HTR-8/SVneo (cell line): ENCODE measurements at places on chromosomes 3 and 15.

- DNase-seq = no peak
These were observed 610 bp downstream of the EPHB3 start for GRCh38 chr3:184561913-184562877.

GRCh38 chr15:60536314-60536713 is 57.4 kb upstream of the ICE2 start:
- no peak for DNase-seq

DNA sequence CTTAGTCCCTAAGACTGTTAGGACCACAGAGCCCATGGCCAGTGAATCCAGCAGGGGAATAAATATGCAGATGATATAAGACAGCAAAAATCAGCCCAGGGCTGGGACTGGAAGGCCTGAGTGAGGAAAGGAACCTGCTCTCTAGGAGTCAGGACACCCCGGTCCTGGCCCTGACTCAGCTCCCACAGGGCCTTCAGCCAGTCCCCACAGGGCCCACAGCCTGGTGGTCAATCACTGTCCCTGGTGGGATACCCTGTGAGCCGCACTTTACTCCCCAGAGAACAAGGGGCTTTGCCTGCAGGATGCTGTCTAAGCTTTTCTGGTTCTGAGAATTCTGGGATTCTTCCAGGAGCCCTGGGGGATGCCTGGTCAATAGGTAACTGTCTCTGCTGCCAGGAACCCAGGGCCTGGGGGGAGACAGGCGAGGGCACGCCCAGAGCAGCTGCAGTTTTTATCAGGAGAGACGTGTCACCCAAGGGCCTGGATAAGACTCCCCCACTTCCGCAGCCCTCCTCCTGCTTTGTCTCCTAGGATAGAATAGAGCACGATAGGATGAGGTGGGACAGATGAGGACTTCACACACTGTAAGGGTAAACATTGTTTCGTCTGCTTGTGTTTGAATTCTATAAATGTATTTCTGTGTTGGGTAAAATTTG is 49.5 kb upstream of the MCF2L2 start:
- no peak for DNase-seq

- DNase-seq = no peak
These were observed 166.2 kb downstream of the CHDH start for GRCh38 chr3:53680028-53680427.

- DNase-seq = no peak
These were observed 17.8 kb downstream of the PLD1 start for GRCh38 chr3:171792531-171792930.

GRCh38 chr3:114973536-114973935 is 173.6 kb downstream of the ZBTB20 start:
- DNase-seq = no peak

- peak; percentile 12 for DNase-seq
These were observed 117.3 kb upstream of the PLXND1 start for GRCh38 chr3:129723558-129724324.
